Activated CD4-positive, CD25-positive, alpha-beta regulatory T cell (primary cell): ENCODE measurements at places on chromosomes 2 and 18.

GRCh38 chr2:119518401-119519056 lies 5.8 kb downstream of the SCTR start:
- no peak for DNase-seq

DNA sequence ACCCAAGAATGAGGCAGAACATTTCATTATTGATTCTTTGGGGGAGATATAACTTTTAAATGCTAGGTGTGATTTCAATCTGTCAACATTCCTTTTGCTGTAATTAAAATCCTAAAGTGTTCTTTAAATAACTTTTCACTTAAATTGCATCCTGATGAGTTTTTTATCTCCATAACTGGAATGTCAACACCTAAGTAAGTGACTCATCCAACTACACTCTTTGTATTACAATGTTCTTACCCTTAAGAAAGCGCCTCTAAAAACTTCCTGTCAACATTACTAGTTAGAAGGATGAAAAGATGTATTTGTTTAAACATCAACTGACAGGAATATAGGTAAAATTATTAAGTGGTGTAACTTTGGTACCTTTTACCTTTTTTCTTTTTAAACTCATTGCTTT lies 1657.0 kb downstream of the LRP1B start:
- DNase-seq = no peak

DNA sequence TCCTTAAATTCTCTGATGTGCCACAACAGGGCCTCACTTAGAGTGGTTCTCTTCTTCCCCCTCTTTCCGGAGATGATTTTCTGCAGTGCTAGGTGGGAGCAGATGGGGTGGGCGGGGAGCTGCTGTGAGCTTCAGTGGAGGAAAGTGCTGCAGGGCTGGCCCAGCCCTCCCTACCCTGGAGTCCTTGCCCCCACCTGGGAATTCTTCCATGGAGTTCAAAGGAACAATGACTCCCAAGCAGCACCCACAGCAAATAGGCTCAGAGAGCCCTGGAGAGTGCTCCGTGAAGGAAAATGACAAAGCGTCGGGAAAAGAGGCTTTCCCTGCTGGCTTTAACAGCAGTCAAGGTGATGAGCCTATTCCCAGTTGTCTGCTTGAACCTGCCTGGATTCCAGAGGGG lies 28.8 kb downstream of the LOXHD1 start:
- no peak for DNase-seq

DNA sequence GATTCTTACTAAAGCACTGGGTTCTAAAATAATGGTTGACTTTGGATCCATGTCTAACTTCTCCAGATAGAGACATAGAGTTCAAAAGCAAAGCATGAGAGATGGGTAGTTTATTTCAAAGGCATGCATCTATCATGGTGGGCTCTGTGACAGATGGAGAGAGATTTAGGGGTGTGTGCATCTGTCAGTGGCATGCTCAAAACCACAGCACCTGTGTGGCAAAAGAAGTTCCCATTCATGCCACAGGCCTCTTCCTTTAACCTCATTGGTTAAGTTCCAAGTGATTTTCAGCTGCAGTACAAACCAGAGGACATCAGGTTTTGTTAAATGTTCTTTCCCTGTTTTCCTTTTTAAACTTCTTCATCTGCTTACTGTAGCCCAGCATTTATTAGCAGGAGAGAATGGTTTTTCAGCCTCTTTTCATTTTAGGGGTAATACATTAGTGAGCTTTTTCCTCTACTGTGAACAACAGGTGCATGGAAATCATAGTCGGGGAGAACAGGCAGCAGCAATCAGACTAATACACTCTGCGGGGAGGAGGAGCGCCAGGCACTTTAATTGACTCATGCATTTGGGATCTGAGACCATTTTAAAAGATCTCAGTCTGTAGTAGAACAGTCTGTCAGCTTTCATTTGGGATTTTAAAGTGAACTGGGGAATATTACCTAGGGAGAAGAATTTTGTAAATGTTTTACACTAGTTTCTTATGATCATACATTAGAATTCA lies 52.4 kb upstream of the UPP2 start:
- no peak for DNase-seq

GRCh38 chr2:45171136-45171501 lies 161.9 kb upstream of the SIX2 start:
- no peak for DNase-seq

GRCh38 chr2:65501074-65501473 lies 68.7 kb upstream of the SPRED2 start:
- DNase-seq = no peak

- peak; percentile 62 for DNase-seq
Observed at GRCh38 chr2:136135921-136136906, 18.3 kb upstream of the CXCR4 start.

- no peak for DNase-seq
Observed at GRCh38 chr2:34831096-34831495, 1232.0 kb upstream of the FAM98A start.

- DNase-seq = no peak
Observed at GRCh38 chr2:56184500-56185011, 766 bp downstream of the CCDC85A start.

DNA sequence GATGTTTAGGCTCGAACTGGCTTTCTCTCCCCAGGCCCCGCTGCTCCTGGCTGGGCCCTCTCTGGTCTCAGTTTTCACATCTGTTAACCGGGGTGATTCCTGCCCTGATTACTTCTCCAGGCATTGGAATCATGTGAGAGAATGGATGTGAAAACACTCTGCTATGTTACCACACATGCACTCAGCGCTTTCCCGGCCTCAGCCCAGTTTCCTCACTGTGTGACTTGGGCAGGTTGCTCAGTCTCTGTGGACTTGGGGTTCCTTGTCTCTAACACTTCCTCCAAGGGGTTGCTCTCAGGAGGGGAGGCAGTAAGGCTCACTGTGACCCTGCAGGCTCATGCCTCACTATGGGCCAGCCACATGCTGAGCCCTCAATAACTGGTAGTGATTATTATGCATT lies 230.4 kb upstream of the HS6ST1 start:
- DNase-seq = no peak

DNA sequence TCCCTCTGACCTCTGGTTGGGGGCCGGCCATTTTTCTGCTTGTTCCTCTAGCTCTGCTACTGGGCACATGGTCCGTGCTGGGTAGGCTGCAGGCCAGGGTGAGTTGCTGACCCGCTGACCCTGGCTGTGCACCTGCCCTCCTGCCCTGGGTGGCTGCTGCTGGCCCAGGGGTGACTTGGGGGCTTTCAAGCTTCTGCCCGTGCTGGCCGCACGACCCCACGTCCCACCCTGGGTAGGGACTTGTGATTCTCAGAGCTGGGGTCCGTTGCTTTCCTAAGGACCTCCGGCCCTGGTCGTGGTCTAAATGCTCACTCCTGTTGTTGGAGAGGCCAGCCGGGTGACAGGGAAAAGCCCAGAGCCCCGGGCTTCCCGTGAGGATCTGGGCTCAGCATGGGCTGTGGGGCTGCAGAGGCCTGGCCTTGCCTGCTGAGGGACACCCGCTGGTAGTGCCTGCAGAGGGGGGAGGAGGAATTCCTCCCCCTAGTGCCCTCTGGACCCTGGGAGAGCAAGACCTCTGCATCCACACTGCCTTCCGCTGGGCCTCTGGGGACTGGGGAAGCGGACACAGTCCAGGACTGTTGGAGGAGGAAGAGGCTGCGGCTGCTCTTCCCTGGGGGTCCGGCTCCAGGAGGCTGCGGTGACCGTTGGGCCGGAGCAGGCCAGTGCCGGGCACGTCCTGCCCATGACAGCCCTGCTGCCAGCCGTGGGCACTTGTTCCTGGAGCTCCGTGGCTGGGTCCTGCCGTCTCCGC lies 6.3 kb upstream of the GAL3ST2 start:
- no peak for DNase-seq

DNA sequence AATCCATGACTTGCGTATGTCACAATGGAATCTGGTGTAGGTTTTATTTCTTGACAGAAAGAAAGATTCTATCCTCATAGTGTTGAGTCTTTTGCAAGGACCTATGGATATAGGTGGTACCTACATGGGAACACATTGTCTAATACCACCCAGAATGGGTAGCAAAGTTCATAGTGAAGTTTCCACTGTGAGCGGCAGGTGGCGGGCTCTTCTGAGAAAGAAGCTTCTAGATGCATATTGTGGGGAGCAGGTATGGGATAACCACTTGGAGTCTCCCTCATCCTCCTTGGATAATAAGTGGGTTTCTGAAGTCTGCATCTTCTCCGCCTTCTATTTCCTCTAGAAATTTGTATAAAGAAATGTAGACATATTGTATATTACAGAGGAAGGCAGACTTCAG lies 44.9 kb downstream of the LINC00305 start:
- no peak for DNase-seq

- no peak for DNase-seq
Observed at GRCh38 chr2:1731447-1731962, 12.8 kb downstream of the PXDN start.

GRCh38 chr2:191451116-191451515 lies 205.9 kb downstream of the MYO1B start:
- no peak for DNase-seq

GRCh38 chr2:96108151-96108540 lies 8.2 kb downstream of the ADRA2B start:
- DNase-seq = no peak

GRCh38 chr2:230417436-230417835 lies 1.4 kb downstream of the SP100 start:
- no peak for DNase-seq

- no peak for DNase-seq
Observed at GRCh38 chr18:25350489-25351251, 1.3 kb downstream of the ZNF521 start.

DNA sequence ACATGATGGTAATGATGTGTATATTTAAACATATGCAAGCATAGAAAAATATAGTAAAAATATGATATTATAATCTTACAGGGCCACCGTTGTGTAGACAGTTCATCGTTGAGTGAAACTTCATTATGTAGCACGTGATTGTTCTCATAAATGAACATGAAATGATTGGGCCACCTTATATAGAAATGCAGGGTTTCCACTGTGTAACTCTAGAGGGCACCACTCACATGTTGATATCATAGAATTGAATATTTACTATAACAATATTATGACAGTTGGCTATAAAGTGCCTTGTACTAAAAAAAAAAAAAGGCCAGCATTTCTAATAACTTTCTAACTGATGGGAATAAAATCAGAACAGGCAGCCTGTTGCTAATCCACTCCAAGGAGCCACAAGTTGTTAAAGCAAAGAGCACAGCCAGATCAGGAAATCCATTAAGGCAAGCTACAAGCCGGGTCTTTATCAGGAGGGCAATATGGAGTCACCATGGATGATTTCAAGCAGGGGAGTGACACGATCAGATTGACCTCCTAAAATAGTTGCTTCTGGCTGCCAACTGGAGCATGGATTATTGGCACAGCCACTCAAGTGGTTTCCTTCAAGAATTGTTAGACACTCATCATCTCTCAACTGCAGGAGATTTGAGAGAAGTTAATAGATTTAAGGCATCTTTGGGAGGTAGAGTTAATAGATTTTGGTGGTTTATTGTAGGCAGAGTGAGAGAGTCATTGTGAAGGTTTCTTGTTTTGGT lies 16.7 kb downstream of the IL1F10 start:
- DNase-seq = no peak

DNA sequence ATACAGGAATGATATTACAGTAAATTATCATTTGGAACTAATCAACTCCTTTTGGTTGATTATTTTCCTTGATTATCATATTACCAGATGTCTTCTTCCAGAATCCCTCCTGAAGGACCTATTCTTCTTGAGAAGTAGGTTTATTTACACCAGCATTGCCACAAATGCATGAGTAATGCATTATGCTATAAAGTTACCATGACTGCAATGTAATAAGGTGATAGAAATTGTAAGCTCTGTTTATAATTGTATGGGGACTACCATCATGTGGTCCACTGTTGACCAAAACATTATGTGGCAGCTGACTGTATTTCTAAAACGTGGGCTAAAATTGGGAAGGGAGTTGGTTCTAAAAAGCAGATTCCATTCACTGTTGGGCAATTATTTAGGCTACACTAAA lies 602.2 kb downstream of the NYAP2 start:
- no peak for DNase-seq

DNA sequence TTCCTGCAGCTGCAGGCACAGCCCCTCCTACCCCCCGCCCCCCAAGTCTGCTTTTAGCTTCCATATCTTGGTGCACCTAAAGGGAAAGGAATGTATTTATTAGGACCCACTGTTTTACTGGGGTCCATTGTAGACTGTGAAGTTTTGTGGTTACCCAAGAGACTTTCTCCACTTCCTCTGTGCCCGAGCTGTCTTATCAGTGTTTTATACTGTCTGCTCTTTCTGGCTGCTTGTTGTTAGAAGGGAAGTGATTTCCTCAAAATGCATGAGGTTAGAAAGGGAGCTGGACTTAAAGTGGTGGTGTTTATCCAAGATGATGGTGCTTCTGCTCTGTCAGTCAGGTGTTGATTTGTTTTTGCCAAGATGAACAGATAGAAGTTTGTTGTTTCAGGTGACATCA lies 85.0 kb downstream of the PTH2R start:
- DNase-seq = no peak

DNA sequence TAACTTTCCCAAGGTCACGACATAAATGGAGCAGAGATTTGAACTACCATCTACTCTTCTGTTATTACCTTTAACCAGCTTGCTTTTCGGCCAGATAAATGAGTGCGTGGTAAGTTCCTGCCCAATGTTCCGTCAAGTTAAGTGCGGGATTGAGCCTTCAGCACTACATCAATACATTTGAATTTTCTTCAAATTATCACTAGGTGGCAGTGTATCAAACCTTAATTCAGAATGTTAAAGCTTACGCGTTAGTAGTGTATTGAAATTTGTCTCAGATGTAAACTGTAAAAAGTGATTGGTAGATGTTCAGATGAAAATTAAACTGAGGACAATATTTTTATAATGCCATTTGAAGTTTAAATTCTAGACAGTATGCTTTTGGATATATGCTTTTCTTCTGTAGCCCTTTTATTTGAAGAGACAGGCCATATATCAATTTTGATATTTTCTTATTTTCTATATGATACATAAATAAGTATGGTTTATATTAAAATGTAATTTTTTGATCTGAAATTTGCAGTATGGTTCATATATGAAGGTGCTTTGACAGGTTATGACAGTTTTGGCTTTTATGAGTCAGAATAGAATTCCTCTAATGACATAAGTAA lies 681.3 kb downstream of the ADCYAP1 start:
- no peak for DNase-seq

GRCh38 chr2:25340181-25340921 lies 1.4 kb downstream of the DNMT3A start:
- no peak for DNase-seq

GRCh38 chr2:185291035-185291647 lies 447.5 kb upstream of the FSIP2 start:
- no peak for DNase-seq
